ENCODE measurements at places on chromosomes 6 and 20.

DNA sequence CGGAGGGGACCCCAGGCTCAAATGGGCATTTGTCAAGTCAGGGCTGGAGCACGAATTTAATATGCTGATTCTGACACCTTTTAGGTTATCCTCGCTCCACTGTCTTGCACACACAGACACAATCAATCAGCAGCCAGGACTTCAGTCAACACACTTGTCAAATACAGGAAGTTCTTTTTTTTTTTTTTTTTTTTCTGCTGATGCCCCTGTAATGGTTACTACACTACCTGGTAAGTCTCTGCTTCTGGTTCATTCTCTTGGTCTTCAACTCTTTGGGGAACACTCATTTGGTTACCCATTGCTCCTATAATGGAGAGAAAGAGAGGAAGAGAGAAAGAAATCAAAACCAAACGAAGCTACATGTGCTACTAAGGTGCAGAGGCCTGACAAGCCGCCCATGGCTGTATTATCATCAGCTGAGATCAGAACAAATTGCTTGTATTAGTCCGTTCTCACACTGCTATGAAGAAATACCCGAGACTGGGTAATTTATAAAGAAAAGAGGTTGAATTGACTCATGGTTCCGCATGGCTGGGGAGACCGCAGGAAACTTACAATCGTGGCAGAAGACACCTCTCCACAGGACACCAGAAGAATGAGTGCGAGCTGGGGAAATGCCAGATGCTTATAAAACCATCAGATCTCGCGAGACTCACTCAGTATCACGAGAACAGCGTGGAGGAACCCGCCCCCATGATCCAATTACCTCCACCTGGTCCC, 11.8 kb downstream of the BCAS1 start:
- DNase-seq = no peak

DNA sequence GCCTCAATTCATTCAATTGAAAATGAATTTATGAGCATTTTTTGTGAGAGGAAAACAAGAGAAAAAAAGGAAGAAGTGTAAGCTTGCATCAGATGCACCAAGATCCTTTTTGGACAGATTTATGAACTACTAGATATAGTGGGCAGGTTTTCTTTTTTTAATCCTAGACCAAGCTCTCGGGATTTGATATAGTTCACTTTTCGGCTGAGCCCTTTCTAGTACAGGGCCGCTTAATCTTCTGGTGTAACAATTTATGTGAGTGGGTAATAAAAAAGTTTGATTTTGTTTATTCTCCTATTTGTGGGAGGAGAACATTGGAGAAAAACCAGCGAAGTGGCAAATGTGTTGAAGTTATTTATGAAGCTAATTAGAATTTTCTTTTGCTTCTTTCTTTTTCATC, 538.0 kb downstream of the UTRN start:
- no peak for DNase-seq

DNA sequence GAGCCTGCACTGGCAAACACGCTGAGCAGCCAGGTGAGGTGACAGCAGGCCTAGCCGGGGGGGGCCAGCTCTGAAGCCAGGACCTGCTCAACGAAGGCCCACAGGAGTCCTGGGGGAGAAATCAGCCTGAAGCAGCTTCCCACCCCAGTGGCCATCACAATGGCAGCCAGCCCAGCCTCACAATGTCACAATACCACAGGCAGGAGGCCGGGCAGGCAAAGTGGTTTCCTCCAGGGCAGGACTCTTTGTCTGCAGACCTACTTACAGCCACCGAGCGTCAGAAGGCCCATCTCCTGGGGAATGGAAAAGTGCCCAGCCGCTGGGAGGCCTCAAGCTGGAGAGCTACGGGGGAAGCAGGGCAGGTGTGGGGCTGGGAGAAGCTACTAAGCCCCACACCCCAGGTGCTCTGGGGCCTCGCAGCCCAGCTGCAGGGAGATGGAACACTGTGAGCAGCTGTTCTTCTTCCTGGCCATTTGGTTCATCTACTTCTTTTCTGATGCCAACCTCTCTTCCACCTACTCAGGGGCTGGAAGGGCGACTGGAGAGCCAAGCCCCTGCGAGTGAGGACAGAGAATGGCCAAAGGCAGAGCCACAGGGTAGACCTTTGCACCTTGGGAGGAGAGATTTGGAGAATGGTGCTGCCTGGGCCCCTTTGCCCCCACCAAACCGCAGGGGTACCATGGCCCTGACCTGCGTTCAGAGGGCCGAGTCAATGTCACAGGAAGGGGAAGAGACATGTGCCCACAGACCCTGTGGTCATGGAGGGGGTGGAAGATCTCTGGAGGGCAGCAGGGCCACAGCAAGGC, 22.3 kb upstream of the AVP start:
- DNase-seq = no peak

DNA sequence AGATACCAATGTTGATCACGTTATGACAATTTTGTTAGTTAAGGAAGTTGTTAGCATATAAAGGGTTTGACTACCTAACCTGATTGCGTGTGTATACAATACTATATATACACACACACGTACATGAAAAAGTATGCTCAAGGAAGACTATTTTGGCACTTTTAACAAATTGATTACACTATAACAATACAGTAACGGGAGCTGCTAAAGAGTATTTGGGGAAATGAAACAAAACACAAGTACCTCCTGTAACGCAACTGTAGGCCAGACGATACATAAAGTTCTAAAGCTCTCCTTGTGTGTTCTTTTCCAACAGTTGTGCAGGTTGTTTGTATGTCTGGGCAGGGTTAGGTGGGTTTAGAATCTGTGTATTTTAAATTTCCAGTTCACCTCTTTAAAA, 98.7 kb downstream of the PLEKHG1 start:
- no peak for DNase-seq

DNA sequence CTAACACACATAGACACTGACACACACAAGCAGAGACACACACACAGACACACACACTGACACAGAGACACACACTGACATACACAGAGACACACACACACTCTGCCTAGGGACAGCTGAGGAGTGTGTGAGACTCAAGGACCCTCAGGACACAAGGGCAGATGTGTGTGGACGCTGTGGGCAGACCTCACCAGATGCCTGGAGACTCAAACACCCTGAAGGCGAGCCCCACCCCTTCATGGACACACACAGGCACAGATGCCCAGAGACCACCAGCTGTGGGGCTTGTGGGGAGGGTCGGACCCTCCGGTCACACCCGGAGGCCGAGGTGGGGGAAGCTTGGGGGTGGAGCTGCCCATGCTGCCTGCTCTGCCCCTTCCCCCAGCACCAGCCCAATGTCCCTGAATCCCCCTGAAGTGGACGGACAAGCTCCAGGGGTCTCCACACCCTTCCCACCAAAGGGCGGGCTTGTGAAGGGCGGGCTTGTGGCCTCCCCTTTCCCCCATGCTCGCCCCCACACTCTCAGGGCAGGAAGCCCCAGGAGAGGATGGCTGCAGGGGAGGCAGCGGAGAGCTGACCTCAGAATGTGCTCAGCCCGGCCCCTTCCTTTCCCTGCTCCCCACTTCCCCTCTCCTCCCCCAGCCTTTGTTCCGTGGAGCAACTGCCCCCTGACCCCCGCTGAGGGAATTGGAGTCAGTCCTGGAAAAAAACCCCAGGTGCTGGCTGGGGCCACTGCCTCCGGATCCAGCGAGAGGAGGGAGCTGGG, 13.9 kb upstream of the ABHD16B start:
- no peak for DNase-seq

DNA sequence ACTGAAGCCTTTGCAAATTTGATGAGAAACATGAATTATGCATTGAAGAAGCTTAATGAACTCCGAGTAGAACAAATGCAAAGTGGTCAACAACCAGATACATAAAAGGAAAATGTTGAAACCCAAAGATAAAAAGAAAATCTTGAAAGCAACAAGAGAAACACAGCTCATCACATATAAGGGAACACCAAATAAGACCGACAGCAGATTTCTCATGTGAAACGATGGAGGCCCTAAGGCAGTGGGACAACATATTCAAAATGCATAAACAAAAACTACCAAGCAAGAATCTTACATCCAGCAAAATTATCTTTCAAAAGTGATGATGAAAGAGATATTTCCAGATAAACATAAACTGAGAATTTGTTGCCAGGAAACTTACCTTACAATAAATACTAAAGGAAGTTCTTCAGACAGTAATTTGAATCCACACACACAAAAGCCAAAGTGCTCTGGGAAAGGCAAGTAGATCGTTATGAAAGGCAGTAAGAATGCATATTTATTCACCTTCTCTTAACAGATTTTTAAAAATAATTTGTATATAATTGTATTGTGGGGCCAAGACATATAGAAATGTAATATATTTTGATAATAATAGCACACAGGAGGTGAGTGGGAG, 22.5 kb downstream of the SLC52A3 start:
- peak; percentile 9 for DNase-seq

GRCh38 chr20:25355866-25356265, 34.8 kb downstream of the ABHD12 start:
- no peak for DNase-seq
